Ammon's horn (tissue), 1 donor: ENCODE measurements at places on chromosomes 5 and 9.

DNA sequence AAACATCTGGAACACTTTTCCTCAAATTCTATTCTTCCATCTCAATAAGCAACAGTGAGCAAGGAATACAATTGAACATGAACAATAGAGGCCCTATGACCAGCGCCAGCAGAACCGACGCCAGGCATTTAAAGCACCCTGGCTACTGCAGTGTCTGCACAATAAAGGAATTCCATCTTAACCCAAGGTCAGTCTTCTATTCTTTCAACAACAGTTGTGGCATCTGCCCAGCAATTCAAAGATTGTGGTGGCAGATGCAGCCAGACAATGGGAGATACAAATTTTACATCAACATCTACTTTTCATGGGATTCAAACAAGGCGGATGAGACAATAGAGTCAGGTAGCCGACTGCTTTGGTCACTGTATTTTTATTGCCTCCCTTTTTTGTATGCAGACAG lies 65.9 kb downstream of the ELL2 start:
- peak; percentile 77 for DNase-seq

- DNase-seq: no peak
These were observed 11.1 kb downstream of the TTC39B start for GRCh38 chr9:15295761-15296405.

GRCh38 chr5:176652136-176652535 lies 4.9 kb downstream of the TSPAN17 start:
- peak; percentile 77 for DNase-seq

GRCh38 chr9:78249542-78249941 lies 13.7 kb downstream of the CEP78 start:
- no peak for DNase-seq

DNA sequence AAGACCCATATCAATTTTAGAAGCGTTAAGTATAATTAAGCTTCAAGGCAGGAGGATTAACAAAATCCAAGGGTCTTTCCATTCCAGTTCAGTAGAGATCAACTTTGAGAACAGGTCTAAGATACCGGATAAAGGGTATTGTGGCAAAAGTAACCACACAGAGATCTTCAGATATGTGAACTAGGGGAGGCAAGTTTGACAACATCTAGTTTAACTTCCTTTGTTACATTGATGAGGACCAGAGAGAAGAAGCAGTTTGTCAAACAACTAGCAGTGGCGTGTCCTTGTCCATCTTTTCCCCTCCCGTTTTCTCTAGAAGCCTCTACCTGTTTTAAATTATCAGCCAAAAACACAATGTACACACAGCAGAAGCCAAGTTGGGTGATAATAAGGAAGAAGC lies 8.6 kb downstream of the SLC36A2 start:
- DNase-seq: no peak

GRCh38 chr9:89613912-89614892 lies 9.4 kb downstream of the GADD45G start:
- no peak for DNase-seq

DNA sequence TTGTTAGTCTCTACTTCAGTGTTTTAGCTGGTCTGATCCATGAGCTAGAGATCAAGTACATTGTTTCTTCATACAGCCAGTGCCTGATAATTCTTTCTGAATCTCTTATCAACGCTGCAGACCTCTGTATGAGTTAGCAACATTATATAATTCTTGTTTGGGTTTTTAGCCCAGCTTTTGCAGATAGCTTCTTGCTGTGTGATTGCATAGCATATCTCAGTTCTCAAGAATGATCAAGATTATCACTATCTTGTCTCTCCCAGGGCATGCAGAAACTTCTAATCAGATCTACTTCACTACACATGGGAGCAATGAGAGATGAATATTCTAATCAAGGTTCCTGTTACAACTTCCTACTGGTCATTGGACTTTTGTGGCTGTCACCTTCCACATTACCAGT lies 158.3 kb downstream of the FAM174A start:
- no peak for DNase-seq

DNA sequence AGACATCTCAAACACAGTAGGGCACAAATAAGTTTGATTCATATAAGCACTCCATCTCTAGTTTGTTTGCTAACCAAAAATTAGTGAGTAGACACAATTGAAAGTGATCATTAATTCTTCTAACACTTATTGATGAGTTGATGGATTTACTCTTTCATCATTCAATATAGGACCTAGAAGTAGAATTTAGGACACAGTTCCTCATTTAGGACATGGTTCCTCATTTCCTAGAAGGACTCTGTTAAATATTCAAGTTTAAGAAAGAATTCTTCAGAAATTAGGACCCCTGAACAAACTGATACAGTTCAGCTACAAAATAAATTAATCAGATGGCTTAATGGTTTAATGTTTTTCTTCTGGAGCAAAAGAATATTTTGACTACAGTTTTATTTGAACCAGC lies 143.5 kb upstream of the PRR16 start:
- no peak for DNase-seq

GRCh38 chr5:144135113-144135762 lies 35.2 kb downstream of the YIPF5 start:
- DNase-seq: no peak

GRCh38 chr5:109239456-109239855 lies 170.3 kb downstream of the PJA2 start:
- DNase-seq: no peak

GRCh38 chr5:120516805-120517204 lies 52.7 kb downstream of the PRR16 start:
- DNase-seq: no peak

GRCh38 chr5:164763206-164763605 lies 1257.8 kb downstream of the MAT2B start:
- no peak for DNase-seq

GRCh38 chr9:784202-784601 lies 57.3 kb upstream of the DMRT1 start:
- no peak for DNase-seq

GRCh38 chr9:92740009-92740408 lies 24.6 kb downstream of the BICD2 start:
- DNase-seq: no peak

GRCh38 chr9:79698967-79699366 lies 127.2 kb downstream of the TLE4 start:
- no peak for DNase-seq
